HepG2 (cell line): ENCODE measurements at places on chromosomes 1 and 21.

DNA sequence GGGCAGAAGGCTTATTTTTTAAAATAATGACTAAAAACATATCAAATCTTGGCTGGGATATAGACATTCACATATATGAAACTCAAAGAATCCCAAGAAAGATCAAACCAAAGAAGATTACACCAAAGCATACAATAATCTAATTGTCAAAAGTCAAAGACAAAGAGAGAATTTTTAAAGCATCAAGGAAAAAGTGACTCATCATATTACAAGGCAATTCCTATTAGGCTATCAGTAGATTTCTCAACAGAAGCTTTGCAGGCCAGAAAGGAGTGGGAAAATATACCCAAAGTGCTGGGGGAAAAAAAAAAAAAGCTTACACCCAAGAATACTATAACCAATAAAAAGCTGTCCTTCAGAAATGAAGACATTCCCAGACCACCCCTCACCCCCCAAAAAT is 375.6 kb downstream of the BRINP2 start:
- DNase-seq: no peak

DNA sequence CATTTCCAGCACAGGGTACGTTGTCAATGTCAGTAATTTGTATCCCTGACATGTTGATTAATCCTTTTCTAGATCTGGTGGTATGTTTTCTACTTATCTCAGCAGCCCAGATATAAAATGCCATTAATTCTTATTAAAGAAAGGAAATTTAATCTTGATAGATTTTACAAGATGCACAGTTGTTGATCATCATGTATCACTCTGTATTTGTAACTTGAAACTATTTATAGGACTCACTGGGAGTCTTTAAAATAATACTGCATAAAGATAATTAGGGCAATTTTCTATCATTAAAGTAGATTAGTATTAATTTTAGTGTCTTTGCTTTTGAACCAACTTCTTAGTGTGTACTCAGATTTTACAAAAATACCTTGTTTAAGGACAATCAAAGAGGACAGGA is 84.9 kb downstream of the GREM2 start:
- DNase-seq: no peak

DNA sequence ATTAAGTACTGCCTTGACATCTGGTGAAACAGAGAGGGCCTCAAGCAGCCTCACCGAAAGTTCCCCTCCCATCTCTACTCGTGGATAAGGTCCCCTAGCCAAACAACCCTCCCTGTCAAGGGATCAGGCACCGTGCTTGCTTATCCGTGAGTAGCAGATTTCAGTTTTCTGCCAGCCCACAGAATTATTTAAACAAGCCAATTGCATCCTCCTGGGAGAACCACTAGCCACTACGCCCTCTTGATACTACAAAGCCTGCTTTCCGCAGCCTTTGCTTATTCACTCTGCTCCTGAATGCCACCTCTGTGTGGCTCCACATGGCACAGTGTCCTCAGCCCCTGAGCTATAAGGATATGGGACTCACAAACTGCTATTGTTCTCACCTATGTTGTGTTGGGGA is 5.9 kb upstream of the TFF2 start:
- DNase-seq: no peak

DNA sequence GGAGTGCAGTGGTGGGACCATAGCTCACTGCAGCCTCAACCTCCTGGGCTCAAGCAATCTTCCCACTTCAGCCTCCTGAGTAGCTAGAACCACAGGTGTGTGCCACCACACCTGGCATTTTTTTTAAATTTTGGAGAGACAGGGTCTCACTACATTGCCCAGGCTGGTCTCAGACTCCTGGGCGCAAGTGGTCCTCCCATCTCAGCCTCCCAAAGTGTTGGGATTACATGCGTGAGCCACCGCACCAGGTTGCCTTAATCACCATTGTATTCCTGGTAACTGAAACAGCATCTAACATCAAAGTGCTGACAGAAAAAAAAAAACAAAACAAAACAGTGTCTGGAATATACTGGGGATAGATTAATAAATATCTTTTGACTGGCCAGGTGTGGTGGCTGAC is 18.2 kb downstream of the RPL5 start:
- DNase-seq: no peak

DNA sequence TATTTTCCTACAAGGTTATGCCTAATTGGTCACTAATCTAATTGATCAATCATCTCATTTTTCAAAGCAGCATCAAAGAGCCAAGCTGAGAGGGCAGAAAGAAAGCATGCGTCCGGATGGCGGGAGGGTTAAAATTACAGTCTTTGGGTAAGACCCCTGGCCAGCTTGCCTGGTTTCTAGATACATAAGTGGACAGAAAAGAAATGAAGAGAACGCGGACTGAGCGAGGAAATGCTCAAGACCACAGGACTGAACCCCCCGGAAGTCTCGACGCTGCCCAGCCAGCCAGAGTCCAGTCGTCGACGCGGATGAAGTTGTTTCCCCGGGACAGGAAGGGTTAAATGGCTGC is 297.2 kb downstream of the OMA1 start:
- DNase-seq: no peak

DNA sequence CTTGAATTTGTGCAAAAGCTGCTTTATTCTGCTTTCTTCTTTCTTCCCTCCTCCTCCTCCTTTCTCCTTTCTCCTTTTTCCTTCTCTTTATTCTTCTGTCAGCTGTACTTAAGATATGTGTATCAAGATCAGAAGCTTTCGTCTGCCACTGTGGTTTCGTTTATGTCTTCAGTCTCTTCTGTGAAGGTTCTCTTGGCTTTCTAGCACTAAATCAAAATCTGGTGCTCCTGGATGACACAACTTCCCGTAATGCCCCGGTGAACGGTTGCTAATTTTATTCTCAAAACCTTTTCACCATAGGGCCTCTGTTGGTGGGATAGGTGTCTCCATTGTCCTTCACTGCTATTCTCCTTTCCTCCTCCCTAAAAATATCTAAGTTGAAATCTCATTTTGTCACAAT is 5.0 kb downstream of the ATF6 start:
- DNase-seq: no peak

DNA sequence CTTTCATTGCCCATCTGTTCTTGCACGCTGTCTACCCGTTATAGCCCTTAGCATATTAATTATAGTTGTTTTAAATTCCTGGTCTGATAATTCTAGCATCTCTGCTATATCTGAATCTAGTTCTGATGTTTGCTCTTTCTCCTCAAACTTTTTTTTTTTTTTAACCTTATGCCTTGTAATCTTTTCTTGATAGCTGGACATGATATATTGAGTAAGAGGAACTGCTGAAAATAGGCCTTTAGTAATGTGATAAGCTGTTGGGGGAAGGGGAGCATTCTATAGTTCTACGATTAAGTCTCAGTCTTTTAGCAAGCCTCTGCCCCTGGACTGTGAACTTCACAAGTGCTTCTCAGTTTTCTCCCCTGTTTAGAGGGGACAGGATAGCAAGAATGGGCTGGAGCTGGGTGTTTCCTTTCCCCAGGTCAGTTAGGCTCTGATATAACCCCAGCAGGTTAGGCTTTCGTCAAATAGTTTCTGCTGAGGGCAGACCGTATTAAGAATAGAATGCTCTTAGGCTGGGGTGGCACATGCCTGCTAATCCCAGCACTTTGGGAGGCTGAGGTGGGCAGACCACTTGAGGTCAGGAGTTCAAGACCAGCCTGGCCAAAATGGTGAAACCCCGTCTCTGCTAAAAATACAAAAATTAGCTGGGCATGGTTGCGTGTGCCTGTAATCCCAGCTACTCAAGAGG is 62.2 kb downstream of the ZFYVE9 start:
- DNase-seq: no peak

GRCh38 chr1:200306944-200307754 is 102.7 kb downstream of the ZNF281 start:
- DNase-seq: peak; percentile 40

DNA sequence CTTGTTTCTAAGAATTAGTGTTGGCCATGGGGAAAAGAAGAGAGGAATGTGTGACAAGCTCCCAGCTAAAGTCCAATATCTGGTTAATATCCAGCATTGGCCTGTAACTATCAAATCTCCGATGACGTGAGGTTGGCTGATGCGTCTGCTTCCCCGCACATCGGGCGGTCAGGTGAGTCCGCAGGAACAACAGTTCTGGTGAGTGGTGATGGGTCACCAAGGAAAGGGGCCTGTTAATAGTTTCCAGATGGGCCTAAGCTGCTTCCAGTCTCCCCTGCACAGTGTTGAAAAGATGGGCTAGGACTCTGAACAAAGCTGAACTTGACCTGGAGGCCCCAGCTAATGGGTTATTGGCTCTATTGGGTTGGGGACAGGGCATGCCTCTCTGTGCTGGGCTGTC is 193.1 kb upstream of the EDN2 start:
- DNase-seq: no peak

DNA sequence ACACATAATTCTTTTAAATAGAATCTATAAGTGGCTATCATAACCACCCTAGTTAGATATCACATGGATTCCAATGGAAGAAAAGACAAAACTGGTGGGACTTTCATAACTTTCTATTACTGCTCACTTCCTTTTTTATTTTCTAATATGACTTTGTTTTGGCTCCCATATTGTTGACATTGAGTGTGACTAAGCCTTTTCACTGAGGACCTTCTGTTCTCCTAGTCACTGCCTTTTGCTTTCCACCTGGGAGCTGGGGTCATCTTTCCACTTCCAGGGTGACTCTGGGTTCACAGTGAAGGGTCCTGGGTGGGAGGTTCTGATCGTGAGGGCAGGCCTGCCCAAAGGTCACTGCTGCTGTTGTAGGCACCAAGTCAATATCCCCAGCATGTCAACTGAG is 275.8 kb downstream of the TGFB2 start:
- peak; percentile 8 for DNase-seq

GRCh38 chr1:153520818-153521476 is 14.8 kb downstream of the S100A6 start:
- DNase-seq: no peak

- no peak for DNase-seq
Measured at GRCh38 chr21:41739011-41739410, 27.8 kb downstream of the RIPK4 start.

DNA sequence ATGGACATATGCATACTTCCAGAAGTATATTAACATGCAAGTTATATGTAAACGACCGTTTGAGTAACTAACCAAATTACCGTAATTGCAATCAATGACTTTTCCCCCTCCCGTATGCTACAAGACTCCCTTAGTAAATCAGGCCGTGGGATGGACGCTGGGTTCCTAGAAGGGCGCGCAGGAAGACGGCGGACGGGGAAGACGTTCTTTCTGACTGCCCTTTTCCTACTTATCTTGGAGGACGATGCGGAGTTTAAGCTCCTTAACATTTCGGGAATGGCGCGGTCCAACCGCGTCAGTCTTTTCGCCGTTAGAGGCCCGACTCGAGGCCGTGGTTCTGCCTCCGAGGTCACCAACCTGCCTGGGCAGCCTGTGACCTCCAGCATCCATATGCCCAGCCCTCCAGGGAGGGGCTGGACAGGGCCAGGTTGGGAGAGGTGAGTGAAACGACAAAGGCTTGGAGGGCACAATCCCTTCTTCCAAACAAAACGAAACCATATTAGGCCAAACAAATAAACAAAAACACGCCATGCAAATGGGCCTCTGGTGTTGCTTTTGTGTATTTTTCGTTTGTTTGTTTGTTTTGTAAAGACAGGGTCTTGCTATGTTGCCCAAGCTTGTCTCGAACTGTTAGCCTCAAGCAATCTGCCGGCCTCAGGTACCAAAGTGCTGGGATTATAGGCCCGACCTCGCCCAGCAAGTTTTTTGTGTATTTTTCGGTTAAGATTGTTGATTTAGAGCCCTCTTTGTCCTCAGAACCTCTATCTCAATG is 873 bp upstream of the PI4KB start:
- DNase-seq: no peak

- peak; percentile 12 for DNase-seq
Measured at GRCh38 chr1:89996450-89997110, 1.7 kb downstream of the ZNF326 start.

DNA sequence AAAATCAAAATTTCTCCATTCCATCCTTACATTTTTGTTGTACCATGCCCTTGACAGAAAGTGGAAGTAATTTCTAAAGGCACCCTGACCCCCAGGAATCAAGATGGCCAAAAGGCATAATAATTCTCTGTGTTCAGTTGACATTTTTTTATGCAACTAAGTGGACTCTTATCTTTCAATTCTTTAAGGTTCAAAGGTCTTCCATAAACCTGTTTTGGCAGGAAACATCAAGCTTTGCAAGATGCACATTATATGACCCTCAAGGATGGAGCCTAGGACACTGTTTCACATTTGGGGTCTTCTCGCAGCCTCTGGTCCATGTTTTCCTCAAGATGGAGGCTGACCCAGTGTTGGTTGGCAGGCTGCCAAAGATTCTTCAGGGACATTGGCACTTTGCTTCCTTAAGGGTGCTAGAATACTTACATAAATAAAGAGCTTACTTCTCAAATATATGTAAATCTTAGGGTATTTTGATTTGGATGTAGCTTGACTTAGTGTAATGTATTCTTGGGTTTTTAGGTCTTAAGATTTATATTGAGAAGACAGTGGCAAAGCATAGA is 48.0 kb upstream of the COG2 start:
- DNase-seq: no peak

- DNase-seq: peak; percentile 15
Measured at GRCh38 chr1:197066719-197067456, at the start of gene F13B. F13B (minus strand) TSS chr1:197067260; CDS start chr1:197067223, 37 bp downstream.

- peak; percentile 92 for DNase-seq
Measured at GRCh38 chr1:3292868-3293562, 161.4 kb upstream of the ARHGEF16 start.

- DNase-seq: no peak
Measured at GRCh38 chr1:36137226-36137625, 12.1 kb downstream of the TRAPPC3 start.

GRCh38 chr1:221521686-221522085 is 220.2 kb downstream of the DUSP10 start:
- no peak for DNase-seq

DNA sequence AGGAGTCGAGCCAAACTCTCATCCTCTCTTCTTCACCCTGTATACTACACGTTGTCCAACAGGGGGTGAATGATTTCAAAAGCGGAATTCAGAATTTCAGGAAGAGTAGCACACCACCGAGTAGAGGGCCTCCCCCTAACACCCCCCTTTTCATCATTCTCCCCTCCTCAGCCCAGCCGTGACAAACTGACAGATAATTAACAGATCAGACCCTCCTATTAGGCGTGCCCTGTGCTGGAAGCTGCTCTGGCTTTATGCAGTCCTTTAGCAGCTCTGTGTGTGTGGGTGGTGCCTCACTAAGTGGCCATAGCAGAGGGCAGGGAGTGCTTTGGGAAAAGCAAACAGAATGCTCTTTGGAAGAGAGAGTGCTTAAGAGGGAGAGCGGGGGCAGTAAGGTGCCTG is 44.3 kb downstream of the PEX14 start:
- DNase-seq: peak; percentile 39

DNA sequence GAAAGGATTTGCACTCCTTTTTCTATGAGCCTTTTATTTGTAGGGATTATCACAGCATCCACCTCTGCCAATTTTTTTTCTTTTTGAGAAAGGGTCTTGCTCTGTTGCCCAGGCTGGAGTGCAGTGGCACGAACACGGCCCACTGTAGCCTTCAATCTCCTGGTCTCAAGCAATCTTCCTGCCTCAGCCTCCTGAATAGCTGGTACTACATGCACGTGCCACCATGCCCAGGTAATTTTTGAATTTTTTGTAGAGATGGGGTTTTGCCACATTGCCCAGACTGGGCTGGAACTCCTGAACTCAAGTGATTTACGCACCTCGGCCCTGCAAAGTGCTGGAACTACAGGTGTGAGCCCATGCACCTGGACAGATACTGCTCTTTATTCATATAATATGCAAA is 2.1 kb downstream of the SAMSN1 start:
- no peak for DNase-seq

- DNase-seq: no peak
Measured at GRCh38 chr1:63169057-63169456, 153.3 kb upstream of the FOXD3 start.
